ENCODE measurements at places on chromosomes 7 and 10.

- DNase-seq: no peak
Observed at GRCh38 chr7:40299097-40299496, 164.3 kb downstream of the SUGCT start.

GRCh38 chr7:64581926-64582894 lies 19.3 kb upstream of the ZNF680 start:
- DNase-seq: no peak

- no peak for DNase-seq
Observed at GRCh38 chr10:95034401-95034800, 34.9 kb downstream of the CYP2C8 start.

DNA sequence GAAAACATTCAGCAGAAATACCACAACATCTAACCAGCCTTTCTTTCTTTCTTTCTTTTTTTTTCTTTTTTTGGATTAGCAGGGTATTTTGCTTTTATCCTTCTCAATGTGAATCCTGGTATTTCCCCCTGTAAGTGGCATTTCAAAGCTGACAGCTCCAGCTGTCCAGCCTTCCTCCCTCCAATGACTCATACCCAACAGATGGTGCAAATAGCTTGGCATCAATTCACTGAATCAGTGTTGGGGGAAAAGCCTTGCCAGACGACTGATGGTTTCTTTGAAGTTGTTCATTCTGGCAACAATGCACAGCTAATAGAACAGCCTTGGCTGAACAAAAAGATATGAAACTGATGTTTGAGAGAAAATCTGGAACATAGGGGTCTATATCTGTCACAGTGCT lies 316.8 kb upstream of the STEAP1 start:
- no peak for DNase-seq

- DNase-seq: no peak
Observed at GRCh38 chr7:110918949-110919548, 171.9 kb upstream of the LRRN3 start.

- DNase-seq: no peak
Observed at GRCh38 chr7:108463613-108464012, 7.4 kb upstream of the NRCAM start.

GRCh38 chr7:29424295-29424983 lies 139.2 kb upstream of the PRR15 start:
- DNase-seq: no peak

GRCh38 chr10:45249978-45250693 lies 65.3 kb downstream of the OR13A1 start:
- peak; percentile 44 for DNase-seq

DNA sequence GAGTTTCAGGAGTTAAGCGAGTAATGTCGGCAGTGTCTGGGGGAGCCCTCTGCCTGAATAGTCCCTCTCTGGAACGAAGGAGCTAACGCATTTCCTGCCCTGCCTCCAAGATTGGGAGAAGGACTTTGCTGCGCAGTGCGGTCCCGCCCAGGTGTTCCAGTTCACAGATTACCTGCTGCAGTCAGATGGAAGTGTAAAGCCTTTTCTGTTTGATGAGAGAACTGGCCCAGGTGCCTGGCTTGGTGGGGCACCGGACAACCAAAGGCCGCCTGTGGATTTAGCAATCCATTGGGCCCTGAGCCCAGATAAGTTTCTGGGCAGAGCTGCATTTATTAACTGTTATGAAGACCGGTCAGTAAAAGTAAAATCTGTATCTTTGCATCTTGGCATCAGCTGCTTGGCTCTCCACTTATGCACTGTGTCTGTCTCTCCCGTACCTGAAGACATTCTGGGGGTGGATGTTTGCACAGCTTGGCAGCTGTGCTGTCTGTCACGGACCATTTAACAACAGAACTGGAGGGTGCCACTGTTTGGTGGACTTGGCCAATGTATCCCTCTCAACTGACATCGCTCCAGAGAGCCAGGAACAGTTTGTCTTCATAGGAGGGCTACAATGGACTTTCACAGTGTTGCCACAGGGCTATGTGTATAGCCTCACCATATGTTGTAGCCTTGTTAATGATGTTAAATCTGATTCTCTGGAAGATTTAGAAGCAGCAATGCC lies 654.7 kb upstream of the ZWINT start:
- no peak for DNase-seq

DNA sequence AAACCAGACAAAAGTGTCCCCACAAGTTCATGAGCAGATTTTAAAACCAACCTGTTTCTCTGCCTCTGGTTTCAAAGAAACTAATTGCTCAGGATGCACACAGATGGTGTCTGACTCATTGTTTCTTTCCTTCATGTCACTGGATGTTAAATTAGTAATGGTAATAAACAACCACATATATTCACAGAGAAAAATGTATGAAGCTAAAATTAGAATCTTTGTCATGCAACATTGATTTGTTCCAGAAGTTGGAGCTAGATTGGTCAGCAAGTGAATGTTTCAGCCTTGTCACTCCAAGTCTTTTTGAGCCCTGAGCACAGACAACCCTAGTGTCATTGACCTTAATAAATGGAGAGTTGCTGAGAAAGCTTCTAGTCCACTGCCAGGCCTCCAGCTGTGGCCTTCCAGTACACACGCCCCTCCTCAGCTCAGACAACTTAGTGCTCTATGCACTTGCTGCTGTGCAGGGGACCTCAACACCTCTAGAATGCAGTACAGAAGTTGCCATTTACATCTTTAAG lies 175.9 kb downstream of the CCDC71L start:
- no peak for DNase-seq

- no peak for DNase-seq
Observed at GRCh38 chr7:78141522-78142281, 343.1 kb downstream of the PHTF2 start.

DNA sequence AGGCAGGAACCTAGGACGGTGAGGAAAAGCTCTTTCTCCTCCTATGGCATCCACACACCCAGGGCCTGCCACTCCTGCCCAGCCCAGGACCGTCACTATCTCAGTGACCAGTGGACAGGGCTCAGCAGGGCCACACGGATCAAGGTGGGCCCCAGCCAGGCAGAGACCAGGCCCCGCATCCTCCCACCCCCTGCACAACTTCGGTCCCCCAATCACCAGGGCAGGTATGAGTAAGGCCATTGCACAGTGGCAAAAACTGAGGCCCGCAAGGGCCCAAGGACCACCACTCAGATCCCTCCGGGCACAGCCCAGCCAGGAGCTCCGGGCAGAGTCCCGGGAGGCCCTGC lies 30.3 kb downstream of the OAT start:
- no peak for DNase-seq

GRCh38 chr7:132065989-132066603 lies 509.7 kb upstream of the PODXL start:
- DNase-seq: no peak

- no peak for DNase-seq
Observed at GRCh38 chr7:111667488-111667887, 105.2 kb upstream of the IMMP2L start.

DNA sequence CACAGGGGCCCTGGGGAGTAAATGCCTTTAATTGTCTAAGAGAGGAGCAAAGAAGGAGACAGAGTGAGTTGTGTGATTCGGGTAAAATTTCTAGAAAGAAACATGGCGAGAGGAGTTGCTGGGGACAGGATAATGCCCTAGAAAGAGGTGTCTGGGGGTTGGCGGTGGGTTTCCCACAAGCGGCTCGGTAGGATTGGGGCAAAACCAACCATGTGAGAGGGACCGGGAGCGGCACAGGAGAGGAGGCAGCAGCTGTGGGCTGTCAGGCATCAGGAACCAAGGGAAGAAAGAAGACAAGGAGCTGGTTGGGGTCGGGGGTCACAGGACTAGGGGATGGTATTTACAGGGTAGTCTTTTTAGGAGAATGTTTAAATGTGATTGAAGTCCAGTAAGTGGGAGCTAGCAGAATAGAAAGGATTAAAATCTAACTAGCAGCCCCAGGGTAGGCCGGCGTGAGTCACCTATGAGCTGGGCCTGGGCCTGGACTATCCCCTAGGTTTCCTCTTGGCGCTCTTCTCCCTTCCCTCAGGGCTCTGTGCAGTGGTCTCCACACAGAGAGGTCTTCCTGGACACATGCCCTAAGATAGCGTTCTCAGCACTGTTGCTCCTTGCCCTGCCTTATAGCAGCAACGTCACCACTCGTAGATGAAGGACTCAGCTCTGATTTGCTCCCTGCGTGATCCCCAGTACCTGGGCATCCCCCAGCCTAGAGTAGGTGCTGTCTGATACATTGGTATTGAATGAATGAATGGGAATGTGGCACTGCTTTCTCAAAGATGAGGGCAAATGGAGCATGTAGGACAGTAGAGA lies 32.6 kb downstream of the IKZF1 start:
- DNase-seq: no peak

DNA sequence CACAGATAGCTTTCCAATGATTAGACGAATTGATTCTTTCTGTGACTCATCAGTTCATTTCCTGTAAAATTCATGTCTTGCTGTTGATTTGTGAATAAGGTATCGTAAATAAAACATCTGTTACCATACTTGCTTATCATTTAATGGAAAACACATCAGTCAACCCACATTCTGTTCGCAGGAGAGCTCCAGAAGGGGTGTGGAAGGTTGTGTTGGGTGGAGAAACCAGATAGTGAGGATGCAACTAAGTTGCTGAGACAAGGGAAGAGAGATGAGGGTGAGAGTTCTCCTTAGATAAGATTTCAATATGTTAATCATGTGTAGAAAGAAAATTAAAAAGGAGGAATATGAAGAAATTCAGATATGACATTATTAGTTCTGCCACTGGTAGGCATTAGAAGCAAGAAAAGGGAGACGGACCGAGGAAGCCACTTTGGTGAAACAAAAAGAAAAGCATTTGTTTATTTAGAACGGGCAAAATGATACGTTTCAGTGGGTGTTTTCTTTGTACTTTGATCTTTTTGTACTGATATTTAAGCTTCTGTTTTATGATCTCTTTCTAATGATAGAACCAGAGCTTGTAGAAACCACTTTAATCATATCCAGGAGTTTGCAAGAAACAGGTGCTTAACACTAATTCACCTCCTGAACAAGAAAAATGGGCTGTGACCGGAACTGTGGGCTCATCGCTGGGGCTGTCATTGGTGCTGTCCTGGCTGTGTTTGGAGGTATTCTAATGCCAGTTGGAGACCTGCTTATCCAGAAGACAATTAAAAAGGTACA lies 7.8 kb downstream of the CD36 start:
- no peak for DNase-seq

DNA sequence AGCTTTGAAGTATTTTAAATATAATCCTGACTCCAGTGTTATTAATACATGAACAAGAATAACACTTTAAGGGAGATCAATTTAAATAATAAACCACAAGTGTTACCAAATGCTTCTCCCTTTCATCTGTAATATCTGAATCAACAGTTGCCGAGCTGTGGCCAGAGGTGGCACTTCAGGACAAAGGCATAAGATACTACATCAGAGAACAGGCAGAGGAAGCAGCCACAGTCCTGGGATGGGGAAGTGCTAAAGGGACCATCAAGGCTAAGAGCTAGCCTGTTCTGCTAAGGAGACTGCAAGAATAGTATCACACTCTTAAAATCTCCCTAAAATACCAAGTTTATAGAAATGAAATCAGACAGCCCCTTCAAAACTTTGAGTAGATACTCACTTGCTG lies 378.2 kb upstream of the PRKCQ start:
- DNase-seq: no peak

DNA sequence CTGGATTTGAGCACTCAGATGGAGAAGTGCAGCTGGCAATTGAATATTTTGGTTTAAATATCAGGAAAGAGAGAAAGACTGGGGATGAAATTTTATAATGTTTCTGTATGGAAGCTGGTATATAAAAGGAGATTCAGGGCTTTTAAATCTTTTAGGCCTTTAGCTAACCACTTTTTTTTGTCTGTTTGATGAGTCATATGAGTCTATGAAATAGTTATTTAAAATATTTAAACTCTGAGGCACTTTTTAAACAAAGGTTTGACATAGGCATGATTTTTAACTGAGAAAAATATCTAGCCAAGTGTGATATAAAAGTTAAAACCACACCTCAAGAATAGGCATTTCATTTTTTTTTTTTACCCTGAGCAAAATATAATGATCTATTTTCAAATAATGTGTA lies 944.3 kb downstream of the GATA3 start:
- no peak for DNase-seq

GRCh38 chr7:145681159-145681558 lies 435.4 kb upstream of the CNTNAP2 start:
- no peak for DNase-seq

DNA sequence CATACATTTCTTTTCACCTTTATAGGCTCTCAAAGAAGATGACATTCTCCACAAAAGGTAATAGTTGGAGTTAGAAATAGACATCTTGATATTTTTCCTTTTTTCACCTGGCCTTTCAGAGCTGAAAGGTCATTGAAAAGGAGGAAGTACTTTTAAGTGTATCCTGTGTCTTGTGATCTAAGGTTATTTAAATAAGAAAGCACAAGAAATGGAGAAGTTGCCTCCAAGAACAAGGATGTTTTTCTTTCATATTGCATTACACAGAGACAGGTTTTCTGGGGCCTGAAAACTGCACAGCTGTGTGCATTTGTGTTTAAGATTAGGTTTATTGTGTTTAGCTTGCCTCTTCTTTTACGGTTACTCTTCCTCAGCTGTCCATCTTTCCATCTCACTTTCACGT lies 103.4 kb upstream of the SEMA3D start:
- no peak for DNase-seq

DNA sequence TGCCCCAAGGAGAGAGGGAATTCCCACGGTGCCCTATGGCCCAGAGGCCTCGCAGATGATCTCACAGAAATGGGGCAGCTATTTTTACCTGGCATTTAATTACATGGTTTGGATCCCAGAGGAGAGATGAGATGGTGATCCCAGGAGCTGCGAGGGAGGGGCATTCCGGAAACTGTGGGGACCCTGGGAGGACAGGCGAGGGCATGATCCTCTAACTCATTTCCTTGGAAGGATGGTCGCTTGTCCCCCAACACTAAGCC lies 9.4 kb downstream of the SH2B2 start:
- no peak for DNase-seq

- DNase-seq: no peak
Observed at GRCh38 chr10:4658777-4659176, 167.2 kb upstream of the AKR1E2 start.

GRCh38 chr7:101919363-101920115 lies 102.1 kb downstream of the CUX1 start:
- no peak for DNase-seq

DNA sequence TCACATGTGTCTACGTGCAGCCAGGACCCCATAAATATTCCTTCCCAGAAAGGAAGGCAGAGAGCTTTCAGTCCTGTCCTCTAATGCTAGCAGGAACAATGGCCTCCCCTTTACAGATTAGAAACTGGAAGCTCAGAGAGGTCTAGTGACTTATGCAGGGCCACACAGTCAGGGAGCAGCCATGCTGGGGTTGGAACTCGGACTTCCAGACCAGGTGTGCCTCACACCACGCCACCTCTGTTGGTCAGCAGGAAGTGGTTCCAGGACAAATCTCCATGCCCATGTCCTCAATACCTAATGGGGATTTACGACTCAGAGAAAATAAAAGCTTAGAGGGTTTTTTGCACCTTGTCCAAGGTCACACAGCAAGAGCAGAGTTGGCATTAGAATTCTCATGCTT lies 378.9 kb downstream of the RPS24 start:
- DNase-seq: no peak

- DNase-seq: no peak
Observed at GRCh38 chr10:10792681-10793080, 225.0 kb upstream of the CELF2 start.

GRCh38 chr10:3873728-3874461 lies 88.9 kb upstream of the KLF6 start:
- DNase-seq: peak; percentile 25
